ENCODE measurements at places on chromosomes 16 and 17.

GRCh38 chr16:29791845-29792807 lies 1.6 kb downstream of the KIF22 start:
- no peak for DNase-seq

DNA sequence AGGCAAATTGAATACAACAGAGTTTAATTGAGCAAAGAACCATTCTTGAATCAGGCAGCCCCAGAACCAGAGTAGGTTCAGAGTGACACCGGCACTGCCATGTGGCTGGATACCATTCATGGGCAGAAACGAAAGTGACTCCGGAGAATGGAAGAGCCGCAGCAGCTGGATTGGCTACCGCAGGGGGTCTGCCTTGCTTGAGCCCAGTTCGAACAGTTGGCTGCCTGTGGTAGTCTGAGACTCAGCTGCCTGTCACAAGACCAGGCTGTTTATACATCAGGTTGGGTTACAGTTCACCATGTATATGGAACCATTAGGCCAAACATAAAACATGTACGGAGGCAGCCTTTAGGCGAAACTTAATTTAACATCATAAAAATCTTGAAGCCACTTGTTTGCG lies 205.2 kb upstream of the CHMP6 start:
- no peak for DNase-seq

GRCh38 chr16:80107900-80108299 lies 432.9 kb upstream of the DYNLRB2 start:
- no peak for DNase-seq

DNA sequence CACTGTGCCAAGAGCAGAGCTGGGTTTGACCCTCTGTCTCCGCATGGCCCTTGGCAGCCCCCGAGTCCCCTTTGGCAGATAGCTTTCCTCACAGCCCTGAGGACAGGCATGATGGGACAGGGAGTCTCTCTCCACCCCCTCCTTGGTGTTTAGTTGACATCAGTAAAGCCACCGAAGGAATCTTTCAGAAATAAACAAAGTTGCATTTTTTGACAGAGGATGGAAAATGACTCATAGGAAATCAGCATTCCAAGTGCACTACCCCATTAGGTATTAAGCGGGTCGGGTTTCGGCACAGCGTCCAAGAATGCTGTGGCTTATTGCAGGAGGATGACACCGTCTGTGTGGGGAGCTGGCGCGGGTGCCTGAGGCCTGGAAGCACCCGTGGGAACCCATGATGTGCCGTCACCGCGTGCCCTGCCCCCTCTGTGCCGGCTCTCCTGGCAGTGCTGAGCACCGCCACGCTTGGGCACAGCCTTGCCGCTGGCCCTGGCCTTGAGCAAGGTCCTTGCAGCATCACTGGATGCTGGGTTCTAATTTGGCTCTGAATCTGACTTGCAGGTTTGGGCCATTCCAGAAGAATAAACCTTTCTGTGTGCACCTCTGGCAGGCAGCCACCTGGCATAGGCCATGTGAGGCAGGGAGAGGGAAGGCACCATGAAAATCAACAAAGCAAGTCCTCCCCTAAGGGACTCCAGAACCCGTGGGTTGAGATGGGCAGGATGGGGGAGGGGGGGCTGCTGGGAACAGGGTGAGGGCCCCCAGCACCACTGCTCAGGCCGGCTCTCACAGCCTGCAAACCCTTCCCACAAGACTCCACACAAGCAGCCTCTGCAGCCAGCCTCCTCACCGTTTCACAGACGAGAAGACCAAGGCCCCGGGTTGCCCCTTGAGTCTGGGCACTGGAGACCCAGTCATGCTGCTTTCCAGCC lies 50.5 kb upstream of the ZNF469 start:
- no peak for DNase-seq
